NCI-H510A (cell line): ENCODE measurements at places on chromosomes 7 and 10.

GRCh38 chr7:138079137-138079536 is 2.9 kb downstream of the AKR1D1 start:
- no peak for DNase-seq

DNA sequence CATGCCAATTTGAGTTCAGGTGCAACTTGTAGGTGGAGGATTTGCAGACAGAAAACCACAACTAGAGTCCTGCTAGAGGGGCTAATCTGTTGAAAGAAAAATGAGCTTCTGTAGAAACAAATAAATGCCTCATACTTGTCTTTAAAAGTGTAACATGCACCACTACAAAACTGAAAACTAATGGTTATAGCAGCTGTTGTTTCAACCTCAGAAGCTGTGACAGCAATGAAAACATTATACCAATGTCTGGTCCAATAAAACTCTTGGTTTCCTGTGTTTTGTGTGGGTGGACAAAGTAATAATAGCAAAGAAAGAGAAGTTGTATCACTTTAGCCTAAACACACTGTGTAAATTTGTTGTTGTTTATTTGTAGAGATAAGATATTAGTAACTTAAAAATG is 3.4 kb upstream of the PPP1R9A start:
- DNase-seq: no peak

DNA sequence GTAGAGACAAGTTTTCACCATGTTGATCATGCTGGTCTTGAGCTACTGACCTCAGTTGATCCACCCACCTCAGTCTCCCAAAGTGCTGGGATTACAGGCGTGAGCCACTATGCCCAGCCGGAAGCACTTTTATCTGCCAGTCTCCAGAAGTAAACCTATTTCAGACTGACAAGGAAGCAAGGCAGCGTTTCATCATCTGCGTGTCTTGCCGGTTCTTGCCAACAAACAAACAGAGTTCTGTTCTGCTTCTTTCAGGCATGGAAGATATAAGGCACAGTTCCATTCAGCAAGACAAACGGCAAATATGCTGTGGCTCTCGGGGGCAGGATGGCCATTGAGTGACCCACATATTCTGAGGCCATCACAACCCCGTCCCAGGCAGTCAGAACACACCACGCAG is 15.5 kb upstream of the LARP4B start:
- no peak for DNase-seq

DNA sequence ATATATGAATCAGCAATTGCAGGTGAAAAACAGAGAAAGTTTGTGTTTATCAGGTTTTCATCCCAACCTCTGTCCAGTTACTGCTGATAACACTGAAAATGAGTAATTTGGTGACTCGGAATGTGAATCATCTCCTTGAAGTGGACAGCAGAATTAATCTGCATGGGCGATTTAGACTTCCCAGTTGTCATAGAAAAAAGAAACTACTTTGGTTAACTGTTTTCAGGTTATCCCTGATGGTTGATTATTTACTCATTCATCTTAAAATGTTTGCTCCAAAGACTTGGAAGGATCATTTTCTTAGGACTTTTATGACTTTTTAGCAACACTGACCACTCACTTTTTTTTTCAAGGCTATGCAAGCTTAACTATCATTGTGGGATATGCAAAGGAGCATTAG is 504.1 kb upstream of the ANKRD30A start:
- no peak for DNase-seq

GRCh38 chr10:70648427-70648826 is 23.9 kb upstream of the ADAMTS14 start:
- DNase-seq: no peak

GRCh38 chr7:7104314-7104698 is 78.0 kb upstream of the C1GALT1 start:
- no peak for DNase-seq

DNA sequence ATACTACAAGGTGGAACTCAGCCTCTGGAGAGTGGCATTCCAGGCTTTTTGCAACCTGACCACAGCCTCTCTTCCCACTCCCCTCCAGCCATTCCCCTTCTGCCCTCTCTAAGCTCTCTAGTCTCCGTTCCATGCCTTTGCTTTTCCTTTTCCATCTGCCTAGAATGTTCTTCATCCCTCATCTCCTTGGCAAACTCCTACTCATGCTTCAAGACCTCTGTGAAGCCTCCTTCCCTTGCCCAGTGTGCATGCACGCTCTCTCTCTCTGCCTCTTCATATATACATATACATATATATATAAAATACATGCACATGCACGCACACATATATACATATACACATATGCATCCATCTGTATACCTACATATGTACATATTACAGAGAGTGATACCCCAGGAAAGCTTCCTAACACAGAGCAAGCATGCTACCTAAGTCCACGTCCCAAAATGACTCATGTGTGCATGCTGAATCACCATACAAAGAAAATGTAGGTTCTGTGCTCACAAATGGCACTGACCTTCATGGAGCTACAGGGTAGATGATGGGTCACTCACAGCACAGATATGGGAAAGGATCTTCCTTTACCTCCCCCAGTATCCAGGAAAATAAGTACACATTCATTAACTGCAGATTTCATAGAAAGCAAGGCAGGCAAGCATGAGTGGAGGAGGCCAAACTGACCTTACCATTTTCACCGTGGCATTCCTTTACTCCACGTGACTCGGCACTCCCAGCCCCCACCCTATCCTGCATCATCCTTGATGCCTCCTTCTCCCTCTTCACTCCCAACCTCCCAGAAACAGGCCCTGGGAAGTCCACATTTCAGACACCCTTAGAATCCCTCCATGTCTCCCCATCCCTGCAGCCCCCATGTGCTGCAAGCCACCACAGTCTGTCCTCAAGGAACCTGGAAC is 238.4 kb upstream of the ZMIZ1 start:
- no peak for DNase-seq

DNA sequence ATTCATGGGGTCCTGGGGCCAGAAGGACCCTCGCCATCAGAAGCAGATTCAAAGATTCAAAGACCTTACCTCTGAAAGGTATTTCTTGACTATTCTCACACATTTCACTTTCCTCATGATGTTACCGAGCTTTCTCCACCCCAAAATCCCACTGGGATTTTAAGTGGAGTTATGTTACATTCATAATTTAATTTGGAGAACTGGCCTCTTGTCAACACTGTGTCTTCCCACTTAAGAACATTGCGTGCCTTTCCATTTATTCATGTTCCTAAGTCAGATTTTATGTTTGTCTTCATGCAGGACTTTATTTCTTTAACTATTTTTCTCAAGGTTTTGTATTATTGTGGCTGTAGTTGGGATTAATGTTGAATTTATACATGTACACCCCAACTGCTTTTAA is 123.5 kb upstream of the BMPER start:
- DNase-seq: no peak

DNA sequence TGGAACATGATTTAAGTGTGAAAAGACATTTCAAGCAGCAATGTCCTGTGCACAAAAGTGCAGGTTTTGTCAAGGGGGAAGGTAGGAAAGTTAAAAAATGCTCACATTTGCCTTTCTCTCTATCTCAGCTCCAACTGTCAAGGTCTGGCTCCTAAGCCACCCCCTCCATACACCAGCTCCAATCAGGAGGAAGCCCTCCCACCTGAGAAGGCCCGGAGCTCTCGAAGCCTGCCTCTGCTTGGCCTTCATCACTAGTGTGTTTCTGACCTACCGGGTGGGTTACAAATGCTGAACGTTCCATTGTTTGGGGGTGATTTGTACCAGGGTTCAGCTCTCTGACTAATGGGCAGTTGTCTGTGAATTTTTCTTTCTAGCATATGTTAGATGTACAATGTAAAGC is 14.2 kb downstream of the CRHR2 start:
- no peak for DNase-seq

DNA sequence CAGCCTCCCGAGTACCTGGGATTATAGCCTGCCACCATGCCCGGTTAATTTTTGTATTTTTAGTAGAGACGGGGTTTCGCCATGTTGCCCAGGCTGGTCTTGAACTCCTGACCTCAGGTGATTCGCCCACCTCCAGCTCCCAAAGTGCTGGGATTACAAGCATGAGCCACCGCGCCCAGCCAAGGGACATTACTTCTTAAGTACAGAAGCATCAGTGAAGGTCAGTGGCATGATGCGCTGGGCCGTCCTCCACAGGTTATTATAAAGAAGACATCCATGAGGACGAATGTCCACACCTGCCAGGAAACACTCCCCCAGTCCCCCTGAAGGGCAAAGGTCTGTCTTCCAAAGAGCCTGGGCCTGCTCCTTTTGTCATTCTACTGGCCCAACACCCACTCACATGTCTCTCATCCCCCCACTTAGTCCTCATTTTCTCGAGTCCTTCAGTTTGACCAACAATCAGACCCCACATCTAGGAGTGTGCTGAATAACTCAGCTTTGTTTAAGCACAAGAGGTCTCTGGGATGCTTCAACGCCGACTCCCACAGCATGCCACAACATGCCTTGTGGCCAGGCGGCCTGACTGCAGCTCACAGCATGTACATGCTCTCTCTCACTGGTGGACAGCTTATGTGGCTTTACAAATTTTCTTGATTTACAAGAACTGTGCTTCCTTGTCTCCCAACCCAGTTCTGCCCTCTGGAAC is 73.0 kb downstream of the CTBP2 start:
- DNase-seq: no peak

DNA sequence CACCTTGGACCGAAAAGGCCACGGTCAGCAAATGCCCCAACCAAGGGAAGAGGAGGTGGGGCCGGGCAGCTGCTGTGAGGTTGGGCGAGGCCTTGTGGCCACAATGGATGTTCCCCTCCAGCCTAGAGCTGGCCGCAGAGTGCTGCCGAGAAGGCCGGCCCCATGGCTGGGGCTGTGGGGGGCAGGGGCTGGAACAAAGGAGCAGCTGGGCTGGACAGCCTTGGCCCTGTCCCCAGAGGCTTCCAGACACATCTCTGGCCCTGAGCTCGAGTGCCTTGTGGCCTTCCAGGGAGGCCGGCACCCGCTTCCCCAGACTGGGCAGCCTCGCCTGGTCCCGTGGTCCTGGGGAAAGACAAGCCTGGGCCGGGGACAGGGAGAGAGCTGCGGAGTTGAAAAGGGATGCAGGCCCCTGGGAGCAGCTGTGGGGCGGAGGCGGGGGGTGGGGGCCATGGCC is 88.0 kb downstream of the PDGFA start:
- DNase-seq: no peak

DNA sequence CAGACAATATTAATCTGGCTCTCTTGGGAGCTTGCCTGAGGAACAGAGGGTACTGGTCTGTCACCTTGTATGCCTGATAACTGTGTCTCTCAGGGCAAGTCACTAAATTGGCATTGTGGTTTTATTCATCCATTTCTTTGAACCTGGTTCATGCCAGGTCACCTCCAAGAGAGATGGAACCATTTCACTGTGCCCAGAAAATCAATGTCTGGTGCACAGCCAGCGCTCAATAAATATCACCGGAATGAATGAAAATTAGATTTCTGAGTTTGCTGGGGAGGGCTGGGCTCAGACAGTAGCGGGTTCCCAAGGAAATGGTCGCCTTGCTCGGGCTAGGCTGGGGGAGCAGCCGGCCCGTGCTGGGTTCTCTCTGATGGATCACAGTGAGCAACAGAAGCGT is 64.1 kb upstream of the BAIAP2L1 start:
- DNase-seq: no peak

GRCh38 chr7:125383324-125383723 is 453.7 kb upstream of the POT1 start:
- no peak for DNase-seq

- DNase-seq: no peak
Observed at GRCh38 chr7:132750530-132751217, 174.4 kb upstream of the PLXNA4 start.

- DNase-seq: no peak
Observed at GRCh38 chr10:6782378-6782777, 202.3 kb upstream of the PRKCQ start.

- no peak for DNase-seq
Observed at GRCh38 chr7:27633062-27633461, 29.6 kb downstream of the HIBADH start.

GRCh38 chr7:96303686-96304443 is 18.0 kb downstream of the SLC25A13 start:
- DNase-seq: no peak

GRCh38 chr7:74718336-74718735 is 55.5 kb upstream of the NCF1 start:
- no peak for DNase-seq

- DNase-seq: no peak
Observed at GRCh38 chr7:10706875-10707493, 266.7 kb upstream of the PHF14 start.

- no peak for DNase-seq
Observed at GRCh38 chr10:83957168-83957947, 182.0 kb upstream of the GHITM start.

DNA sequence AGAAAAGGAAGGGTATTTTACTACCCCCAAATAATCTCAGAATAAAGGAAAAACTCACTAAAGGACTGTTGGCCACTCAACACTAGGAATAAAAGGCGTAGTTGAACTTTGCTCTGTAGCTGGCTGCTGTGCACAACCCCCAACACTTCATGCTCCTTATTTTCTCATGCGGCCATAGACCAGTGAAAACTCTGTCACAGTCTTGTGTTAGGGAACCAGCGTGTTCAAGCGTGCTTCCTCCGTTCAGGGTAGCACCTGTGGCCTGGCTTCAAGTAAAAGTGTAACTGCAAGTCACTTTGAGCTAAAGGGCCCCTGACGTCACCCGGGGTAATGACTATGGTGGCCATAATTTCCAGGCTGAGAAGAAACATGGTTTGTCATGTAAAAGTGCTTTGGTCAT is 27.0 kb downstream of the BLNK start:
- no peak for DNase-seq

DNA sequence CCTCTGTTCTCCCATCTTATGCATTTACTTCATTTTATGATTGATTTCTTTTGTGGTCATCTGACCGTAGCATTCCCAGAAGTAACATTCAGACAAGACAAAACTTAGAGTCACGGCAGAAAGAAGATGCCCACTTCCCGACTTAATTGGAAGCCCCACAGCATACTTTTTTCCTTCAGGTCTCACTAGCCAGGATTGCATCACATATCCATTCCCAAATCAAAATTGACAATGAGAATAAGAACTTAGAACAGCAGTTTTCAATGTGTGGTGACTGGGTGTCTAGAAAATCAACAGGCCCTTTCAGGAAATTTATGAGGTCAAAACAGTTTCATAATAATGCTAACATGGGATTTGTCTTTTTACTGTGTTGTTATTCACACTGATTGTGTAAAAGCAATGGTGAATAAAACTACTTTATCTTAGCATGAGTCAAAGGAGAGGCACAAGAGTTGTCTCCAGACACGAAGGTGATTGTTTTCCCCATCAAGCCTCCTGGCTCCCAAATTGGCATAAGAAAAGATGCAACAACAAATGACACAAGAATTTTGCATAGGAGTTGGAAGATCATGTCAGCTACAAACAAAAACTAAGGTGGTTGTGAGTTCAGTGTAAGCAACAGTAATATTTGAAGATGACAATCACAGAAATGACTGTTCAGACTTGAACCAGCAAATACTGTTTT is 493.9 kb downstream of the HTR7 start:
- DNase-seq: no peak

- no peak for DNase-seq
Observed at GRCh38 chr7:143901332-143901667, 676 bp downstream of the TCAF1 start.
